WTC11 (cell line): ENCODE measurements at places on chromosomes 4 and X. TPM values are rescaled to one million over a fixed set of nuclear protein-coding genes. Genes with fewer than 3 reads are reported as not detected.
A peak's percentile ranks its signal among the peaks of the same experiment; 100 is the strongest.

GRCh38 chrX:118459494-118459893 lies 36.1 kb upstream of the DOCK11 start:
- 0 out of 2 replicates have a peak, but pooled peaks cover 4% of the 10 kb centered on the region for H3K4me1 ChIP-seq
- no peak overlapping the region for H3K27ac ChIP-seq
- no peak for DNase-seq
- no peaks in the 10 kb centered on the region; the same call in 1 of the 2 replicates for H3K27me3 ChIP-seq
- H3K4me3 ChIP-seq = no peak overlapping the region

GRCh38 chrX:11465648-11466411 lies 172.6 kb downstream of the AMELX start:
- H3K4me1 ChIP-seq = no peaks in the 10 kb centered on the region
- DNase-seq = no peak
- no peaks in the 10 kb centered on the region for H3K27me3 ChIP-seq
- H3K36me3 ChIP-seq = no peaks in the 10 kb centered on the region

GRCh38 chr4:29326816-29327215 lies 1393.4 kb upstream of the PCDH7 start:
- no peaks in the 10 kb centered on the region for H3K36me3 ChIP-seq
- H3K4me1 ChIP-seq = no peaks in the 10 kb centered on the region; the same call in 1 of the 2 replicates

GRCh38 chr4:76748649-76749048 lies 149.3 kb downstream of the SOWAHB start:
- H3K4me3 ChIP-seq = no peak overlapping the region
- peaks cover 13% of the 10 kb centered on the region for H3K4me1 ChIP-seq
- peak overlapping the region; percentile 57; the same call in 1 of the 2 replicates for H3K27ac ChIP-seq
- DNase-seq = no peak
- peaks cover 37% of the 10 kb centered on the region for H3K36me3 ChIP-seq

The FAM184B gene
- total RNA-seq = 0.11 to 0.23 TPM (median 0.17 TPM) in 3 replicates

The HTRA3 gene
- total RNA-seq = 2.3 to 5.5 TPM (median 4.8 TPM) in 3 replicates
